ENCODE measurements at places on chromosomes 7 and 10.

- no peak for DNase-seq
Measured at GRCh38 chr7:138570715-138571114, 110.7 kb downstream of the TRIM24 start.

- DNase-seq = no peak
Measured at GRCh38 chr10:33698033-33698432, 363.6 kb upstream of the NRP1 start.

DNA sequence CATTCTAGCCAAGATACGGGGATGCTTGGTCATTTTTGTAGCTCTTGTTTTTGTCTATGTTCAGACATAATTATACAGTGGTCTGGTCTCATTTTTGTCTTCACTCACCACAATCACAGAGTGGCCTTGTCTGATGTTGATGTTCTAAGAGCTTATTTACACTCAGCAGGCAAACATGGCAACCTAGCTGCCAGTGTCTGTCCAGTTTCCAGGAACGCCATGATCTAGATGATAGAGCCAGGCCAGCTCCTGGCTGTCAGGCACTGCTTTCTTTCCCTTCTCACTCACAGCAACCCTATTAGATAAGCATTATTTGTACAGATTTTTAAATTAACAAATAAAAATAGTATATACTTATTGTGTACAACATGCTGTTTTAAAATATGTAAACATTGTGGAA lies 98.6 kb upstream of the PHF14 start:
- no peak for DNase-seq

DNA sequence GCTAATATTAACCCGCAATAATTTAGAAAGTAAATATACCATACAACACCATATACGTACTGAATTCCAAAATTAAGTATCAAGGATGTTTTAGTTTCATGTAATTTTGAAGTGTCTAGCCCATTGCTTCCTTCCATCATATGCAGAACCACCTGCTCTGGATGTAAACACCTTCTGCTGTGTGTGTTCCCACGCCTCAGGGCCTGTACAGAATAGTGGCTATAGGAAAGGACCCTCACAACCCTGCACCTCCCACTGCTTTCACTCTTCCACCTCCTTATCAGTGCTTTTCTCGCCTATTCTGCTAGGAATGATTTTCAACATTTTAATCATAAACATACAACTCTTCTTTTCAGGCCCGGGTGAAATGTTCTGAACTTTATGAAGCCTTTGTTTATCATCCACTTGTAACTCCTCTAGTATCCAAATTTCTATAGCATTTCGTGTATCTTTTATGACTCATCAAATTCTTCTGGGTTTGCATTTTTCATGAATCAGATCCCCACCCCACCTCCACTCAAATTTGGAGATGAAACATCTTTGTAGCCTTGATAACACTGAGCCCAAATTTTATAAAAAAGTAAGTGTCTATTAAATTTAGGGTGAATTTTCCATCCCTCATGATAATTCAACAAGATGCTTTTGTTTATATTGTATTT lies 1106.8 kb upstream of the C7orf33 start:
- no peak for DNase-seq

GRCh38 chr7:104848138-104848990 lies 165.6 kb upstream of the KMT2E start:
- DNase-seq = peak; percentile 75

DNA sequence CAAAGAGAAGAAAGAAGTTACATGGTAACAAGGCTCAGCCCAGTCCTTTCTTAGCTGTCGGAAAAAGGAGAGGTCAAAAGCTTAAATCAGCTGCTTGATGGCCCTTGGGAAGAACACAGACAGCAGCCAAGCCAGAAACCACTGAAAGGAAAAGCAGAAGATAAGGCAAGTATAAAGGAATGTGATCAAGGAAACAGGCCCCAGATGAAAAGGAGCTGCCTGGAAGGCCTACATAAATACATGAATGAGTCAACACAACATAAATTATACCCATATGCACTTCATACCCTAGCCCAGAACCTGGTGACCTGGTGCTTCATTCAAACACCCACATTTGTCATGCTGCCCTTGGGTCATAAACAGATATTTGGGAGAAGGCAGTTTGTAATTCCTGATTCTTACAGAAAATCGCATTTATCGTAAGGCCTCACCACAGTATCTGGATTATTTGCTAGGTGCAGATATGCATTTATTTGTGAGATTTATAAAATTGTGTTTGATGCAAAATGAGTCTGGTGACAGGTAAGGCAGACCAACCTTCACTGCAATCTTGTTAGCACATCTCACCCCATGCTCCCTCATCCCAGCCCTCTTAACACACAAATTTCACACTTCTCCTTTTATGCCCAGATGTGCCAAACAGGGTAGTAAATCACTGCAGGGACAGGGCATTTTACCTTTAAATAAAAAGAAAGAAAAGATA lies 94.9 kb upstream of the KCNIP2 start:
- DNase-seq = no peak

- no peak for DNase-seq
Measured at GRCh38 chr10:24623383-24623782, 100.3 kb downstream of the ARHGAP21 start.

DNA sequence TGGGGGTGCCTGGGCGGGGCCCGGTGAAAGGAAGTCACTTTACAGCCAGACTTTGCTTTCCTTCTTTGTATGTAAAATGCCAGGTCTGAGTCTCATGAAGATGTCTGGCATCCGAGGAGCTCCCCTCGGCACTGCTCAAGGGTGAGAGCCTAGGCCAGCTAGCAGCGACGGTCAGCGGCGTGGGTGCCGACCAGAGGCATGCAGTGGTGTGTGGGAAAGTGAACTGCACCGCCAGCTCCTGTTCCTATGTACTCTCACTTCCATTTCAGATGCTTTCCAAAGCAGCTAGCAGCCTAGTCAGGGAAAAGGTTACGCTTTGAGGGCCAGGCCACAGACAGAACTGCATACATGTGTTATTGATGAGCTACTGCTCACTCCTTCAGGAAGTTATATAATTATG lies 172.8 kb downstream of the ZMYND11 start:
- no peak for DNase-seq

DNA sequence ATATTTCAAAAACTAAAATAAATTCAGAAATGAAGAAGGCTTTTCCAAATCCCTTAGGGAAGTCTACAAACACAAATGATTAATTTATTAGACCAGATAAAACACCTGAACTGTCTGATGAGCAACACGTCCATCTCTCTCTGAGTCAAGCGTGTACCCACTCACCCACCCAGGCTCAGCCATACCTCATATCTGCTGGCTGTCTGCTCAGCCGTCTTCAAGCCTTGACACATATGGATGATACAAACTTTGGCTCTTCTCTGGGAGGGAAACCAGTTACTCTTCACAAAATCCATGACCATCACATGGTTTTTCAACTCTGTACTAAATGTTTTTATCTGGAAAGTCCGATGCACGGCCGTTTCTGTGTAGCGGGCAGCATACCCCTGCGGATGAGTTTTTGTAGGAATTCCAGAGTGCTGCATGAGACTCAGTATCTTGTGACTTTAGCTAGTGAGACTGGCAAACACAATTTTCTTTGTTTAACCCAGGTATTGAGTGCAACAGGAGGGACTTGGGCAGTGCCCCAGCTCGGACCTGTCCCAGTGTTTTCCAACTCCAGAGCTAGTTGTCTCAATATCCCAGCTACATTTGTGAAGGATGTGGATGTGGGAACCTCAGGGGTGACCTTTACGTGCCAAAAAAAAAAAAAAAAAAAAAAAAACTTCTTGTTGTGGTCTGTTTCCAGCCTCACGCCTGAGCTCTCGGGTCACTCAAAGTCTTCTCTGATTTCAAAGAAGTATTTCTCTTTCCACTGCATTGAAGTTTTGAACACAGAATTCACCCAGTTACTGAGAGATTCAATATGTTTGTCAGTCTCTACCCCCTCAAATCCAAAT lies at the start of gene C10orf90:
Gene C10orf90 (minus strand): TSS at position 638 of the 839 bp plus-strand sequence. CDS start 213 bp downstream, at position 425.
- DNase-seq = no peak

DNA sequence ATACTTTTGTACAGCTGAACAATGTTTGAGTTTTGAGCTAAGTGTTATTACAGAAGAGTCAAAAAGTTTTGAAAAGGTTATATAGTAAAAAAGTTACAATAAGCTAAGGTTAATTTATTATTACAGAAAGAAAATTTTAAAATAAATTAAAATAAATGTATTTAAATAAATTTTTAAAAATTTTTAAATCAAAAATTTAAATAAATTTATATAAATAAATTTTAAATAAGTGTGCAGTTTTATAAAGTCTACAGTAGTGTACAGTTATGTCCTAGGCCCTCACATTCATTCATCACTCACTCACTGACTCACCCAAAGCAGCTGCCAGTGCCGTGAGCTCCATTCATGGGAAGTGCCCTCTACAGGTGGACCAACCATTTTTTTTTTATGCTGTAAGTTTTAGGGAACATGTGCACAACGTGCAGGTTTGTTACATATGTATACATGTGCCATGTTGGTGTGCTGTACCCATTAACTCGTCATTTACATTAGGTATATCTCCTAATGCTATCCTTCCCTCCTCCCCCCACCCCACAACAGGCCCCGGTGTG lies 462.9 kb upstream of the ZMIZ1 start:
- DNase-seq = no peak

- no peak for DNase-seq
Measured at GRCh38 chr10:101030496-101031127, 317 bp downstream of the PDZD7 start.

DNA sequence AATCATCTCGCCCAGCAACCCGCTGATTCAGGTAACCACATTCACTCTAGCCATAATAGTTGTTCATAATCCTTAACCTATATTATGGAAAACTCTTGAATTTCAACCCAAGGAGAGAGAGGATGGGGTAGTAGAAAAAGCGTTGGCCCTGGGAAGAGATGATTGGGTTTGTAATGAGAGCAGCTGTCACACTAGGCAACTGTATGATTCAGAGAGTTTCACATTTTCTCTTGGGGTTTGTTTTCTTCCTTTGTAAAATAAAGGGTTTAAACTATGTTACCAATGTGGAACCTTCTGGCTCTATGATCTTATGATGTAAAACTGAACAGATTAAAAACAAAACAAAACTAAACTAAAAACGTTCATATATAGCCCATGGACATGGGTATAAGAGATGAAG lies 705.2 kb upstream of the IGFBP3 start:
- DNase-seq = no peak

DNA sequence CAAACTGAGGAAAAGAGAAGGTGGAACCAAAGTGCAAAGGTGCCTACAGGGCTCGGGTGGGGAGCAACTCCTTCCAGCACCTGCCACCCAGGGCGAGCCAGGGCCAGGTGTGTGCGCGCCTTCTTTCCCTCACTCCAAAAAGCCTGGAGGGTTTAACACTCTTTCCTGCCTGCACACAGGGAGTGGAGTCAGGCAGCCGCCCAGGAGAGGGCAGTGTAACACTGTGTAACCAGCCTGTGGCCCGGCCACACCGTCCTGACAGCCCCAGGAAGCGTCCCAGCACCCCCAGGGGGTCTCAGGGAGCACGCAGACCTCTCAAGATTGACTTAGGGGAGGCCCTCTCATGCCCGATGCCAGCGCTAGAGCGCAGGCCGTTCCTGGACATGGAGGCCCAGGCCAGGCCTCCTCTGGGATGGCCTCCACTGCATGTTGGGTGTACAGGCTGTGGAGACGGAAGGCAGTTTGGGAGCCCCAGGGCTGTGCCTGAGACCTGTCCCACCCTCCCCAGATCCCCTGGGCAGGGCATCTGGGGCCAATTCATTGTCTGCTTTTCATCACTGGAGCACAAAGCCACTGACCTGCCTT lies 13.4 kb downstream of the BRI3 start:
- no peak for DNase-seq

GRCh38 chr10:3832022-3832786 lies 47.2 kb upstream of the KLF6 start:
- DNase-seq = no peak

GRCh38 chr10:52020173-52020572 lies 293.9 kb upstream of the DKK1 start:
- DNase-seq = no peak

GRCh38 chr10:124066781-124067714 lies 26.4 kb downstream of the CHST15 start:
- no peak for DNase-seq

- DNase-seq = no peak
Measured at GRCh38 chr7:132073920-132074589, 502.2 kb downstream of the PLXNA4 start.

DNA sequence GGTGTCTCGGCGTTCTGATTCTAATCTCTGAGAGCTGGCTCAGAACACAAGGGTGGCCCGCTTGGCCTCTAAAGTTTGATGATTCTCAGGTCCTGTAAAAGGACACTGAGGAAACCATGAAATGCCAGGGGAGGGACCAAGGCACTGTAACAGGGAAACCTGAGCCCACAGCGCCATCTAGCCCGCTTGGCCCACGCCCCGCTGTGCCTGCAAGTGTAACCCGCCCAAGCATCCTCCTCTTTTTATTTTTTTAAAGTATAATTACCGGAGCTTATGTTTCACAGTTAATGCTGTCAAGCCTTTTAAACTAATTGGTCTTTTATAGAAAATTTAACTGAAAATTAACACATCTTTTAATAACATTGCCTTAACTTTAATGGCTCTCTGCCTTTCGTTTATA lies 734.7 kb downstream of the KCNMA1 start:
- DNase-seq = no peak

- DNase-seq = no peak
Measured at GRCh38 chr7:139784648-139785047, 6.8 kb upstream of the HIPK2 start.

Data from activated CD8-positive, alpha-beta memory T cell treated with anti-CD3 and anti-CD28 coated beads, Interleukin-2, amount 50 U/mL, for 48 hours (primary cell).